Activated T-helper 1 cell treated with Interleukin-2 at 50 U/mL for 16 hours (primary cell): ENCODE measurements at places on chromosomes 11 and 22.

DNA sequence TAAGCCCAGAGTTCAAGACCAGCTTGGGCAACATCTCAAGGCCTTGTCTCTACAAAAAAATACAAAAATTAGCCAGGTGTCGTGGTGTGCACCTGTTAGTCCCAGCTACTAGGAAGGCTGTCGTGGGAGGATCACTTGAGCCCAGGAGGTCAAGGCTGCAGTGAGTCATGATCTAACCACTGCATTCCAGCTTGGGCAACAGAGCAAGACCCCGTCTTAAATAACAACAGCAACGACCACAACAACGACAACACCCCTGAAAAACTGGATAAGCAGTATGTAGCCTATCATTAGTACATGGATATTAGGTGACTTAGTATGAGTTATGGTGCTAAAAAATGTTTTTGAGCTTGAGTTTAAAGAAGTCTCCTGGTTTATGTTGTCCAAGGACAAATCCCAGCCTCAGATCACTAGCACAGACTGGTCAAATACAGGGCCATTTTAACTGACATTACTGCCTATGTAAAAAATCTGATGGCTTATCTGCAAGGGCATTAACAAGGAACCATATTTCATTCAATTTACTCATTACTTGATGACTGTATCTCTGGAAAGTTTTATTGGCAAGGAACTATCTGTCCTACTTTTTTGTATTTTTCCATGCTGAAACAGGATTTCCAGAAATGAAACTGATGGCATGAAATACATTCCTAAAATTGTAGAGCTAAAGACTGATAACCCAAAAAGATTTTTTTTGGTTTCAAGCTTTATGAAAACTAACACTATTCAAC, 23.4 kb downstream of the C2CD3 start:
- DNase-seq: no peak

DNA sequence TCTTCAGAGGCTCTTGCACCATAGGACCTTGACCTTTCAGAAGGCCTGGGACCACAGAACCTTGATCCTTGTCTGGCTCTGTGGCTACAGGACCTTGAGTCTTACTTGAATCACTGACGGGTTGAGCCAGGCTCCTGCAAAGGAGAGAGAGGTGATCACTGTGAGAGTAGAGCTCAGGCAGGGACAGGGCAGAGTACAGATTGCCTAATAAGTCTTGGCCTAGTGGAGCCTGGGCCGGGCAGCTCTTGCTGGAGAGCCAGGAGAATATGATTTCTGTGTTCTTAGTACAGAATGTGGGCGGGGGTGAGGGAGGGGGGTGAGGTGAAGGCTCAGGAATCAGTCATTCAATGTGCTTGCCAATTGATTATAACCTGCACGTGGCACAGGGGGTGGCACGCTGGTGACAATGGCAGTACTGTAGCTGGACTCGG, 26.0 kb downstream of the SERPINH1 start:
- DNase-seq: no peak

DNA sequence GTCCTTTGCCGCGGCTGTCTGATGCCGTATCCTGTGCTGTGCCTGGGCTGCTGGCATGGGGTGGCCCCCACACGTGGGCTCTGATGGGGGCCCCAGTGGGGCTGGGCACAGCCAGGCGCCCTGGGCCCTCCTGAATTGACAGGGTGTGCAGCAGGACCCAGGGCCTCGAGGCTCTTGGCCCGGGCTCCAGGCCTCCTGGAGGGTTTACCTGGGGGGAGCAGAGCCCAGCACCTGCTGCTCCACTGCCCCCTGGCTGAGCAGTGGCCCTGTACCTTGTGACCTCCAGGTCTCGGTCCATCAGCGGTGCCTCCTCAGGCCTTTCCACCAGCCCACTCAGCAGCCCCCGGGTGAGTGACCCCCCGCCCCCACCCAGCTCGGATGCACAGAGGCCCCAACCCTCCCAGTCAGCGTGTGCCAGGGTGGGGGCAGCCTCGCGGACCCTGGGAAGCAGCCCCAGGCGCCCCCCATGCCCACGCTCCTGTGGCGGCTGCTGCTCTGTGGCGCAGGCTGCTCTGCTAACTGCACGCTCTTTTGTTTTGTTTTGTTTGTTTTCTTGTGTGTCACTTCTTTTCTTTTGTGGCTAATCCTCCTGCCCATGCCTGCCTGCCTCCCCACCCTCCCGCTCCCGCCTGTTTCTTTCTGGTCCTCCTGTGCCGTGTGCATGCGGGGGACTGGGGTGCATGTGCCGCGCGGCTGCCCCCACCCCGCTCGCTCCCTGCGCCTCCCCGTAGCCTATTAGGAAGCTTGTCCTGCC, 36.9 kb downstream of the MOB2 start:
- no peak for DNase-seq

DNA sequence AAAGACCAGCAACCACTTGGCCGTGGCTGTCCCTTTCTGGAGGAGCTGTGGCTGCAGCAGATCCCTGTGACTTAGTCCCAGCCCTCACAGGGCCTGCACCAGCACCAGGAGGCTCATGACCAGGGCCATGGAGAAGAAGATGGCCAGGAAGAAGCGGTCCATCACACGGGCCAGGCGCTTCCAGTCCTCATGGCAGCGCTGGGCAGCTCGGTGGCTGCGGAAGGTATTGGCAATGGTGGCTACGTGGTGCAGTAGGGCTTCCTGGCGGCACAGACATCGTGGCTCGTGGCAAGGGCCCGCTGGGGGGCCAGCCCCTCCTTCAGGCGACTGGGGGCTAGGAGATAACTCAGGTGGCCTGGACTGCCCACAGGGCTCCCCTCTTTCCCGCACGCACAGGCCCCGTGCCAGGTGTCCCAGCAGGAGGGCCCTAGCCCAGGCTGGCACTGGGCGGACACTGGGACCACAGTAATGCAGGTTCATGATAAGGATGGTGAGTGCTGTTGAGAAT, 5.1 kb downstream of the CHRNA10 start:
- no peak for DNase-seq

GRCh38 chr22:41913842-41914534, 886 bp downstream of the SHISA8 start:
- DNase-seq: no peak
